ENCODE measurements at places on chromosomes 1 and 21.

- DNase-seq, result no peak
Measured at GRCh38 chr1:202349206-202349928, 868 bp downstream of the PPP1R12B start.

GRCh38 chr21:15277466-15277865, 212.7 kb upstream of the NRIP1 start:
- DNase-seq, result no peak

DNA sequence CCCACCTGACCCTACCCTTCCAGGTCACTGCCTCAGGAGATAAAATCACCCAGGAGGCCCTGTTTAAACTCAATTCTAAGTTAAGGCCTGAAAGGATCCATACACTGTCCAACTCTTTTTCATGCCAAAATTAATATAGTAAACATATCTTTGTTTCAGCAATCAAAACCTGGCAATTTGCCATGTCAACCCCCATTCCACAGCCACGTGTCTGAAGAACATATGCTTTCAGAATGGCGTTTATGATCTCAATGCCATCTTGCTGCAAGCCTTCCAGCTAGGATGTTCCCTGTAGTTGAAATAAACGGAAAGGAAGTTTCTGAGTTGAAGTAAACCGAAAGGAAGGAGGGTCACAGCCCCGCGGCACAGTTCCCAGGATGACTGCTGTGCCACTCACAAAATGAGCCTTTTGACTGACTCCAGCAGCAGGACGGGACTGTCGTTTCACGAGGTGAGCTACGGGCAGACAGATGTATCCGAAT, 472.0 kb downstream of the SMYD3 start:
- DNase-seq, result no peak

DNA sequence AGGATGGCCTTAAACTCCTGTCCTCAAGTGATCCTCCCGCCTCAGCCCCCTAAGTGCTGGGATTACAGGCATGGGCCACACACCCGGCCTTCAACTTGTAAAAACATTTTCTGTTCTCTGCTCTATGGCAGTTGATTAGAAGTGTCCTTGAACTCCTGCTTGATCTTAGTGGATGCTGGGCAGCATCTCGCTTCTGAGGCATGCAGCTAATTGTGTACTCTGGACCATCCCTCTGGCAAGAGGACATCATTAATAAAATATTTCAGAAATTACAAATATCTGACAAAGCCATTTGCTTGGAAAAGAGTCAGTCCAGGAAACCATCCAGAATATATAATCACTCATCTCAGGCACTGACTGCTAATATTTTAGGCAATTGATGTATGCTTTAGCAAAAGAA, 8.1 kb downstream of the NGF start:
- no peak for DNase-seq

DNA sequence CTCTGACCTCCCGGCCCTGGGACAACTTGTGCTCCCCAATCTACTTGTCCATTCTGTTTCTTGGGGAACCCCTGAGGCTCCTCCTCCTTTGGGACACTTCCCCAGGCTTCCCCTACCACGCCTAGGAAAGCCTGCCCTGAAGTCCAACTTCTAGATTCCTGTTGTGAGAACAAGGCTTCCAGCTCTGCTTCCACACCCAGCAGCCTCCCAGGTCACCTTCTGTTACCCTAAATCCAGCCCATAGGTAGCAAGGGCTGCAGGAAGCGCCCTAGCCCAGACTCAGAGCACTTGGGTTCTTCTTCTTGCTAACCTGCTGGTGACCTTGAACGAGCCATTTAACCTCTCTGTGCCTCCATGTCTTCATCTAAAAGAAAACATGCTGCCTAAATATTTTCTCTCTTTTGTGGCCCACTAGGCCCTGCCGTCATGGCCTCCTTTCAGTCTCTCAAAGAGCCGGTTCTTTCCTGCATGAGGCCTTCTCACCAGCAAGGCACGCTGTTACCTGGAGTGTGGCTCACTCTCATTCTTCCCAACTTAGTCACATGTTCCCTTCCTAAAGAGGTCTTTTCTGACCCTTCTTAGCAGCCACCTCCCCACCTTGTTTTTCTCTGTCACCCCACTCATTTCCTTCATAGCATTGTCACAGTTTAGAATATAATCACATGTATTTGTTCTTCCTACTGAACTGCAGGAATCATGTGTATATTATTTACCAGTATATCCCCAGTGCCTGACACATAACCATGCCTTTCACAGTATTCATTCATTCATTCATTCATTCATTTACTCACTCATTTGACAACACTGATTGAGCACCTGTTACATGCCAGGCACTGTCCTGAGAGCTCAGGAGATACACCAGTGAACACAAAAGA, 1.4 kb downstream of the CAPN2 start:
- DNase-seq, result no peak

DNA sequence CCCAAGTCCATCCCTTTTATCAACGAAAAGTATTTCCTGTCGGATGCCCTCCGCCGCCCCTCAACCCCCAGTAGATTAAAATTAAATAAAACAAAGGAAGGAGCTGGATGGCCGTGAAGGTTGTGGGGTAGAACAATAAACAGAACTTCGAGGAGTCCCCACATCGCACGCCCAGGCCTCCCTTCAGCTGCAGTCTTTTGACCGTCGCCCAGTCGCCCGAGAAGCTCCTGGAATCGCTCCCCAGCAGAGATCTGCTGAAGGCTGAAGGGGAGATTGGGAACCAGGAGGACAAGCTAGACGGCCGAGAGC, 905 bp downstream of the BARHL2 start:
- no peak for DNase-seq

GRCh38 chr1:115138271-115138670, 49.0 kb upstream of the TSPAN2 start:
- no peak for DNase-seq

GRCh38 chr1:235992868-235993267, 72.0 kb downstream of the NID1 start:
- DNase-seq, result no peak

DNA sequence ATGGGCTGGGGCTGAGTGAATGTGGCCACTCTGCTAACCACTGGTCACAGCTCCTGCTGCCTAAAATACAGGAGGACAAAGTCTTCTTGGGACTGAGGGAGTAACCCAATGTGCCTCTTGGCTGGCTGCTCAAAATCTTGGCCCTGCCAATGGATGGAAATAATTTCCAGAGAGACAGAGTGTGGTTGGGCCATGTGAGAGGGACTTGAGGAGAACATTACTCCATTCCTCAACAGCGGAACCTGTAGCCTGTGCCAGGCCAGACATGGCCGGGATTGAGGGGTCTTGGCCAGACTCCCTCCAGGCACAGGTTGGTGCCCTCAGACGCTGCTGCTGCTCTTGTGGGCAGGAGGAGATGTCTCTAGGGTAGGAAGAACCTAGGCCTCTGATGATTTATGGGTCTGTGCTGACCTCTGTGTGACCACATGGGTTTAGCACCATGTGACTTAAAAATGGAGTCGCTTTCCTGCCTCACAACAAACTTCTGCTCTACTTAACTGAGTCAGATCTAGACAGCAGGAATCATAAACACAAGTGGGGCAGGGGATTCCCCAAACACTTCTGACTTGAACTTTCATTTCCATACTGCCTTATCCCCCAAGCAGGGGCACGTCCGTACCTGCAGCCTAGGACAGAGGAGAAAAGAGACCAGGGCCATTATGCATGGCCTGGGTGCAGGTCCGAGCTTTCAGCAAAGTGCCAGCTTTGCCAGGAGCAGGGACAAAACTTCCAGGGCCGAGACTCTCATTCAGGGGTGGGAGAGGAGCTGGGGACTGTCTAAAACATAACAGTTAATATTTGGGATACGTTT, 79.2 kb downstream of the CD34 start:
- DNase-seq, result no peak

DNA sequence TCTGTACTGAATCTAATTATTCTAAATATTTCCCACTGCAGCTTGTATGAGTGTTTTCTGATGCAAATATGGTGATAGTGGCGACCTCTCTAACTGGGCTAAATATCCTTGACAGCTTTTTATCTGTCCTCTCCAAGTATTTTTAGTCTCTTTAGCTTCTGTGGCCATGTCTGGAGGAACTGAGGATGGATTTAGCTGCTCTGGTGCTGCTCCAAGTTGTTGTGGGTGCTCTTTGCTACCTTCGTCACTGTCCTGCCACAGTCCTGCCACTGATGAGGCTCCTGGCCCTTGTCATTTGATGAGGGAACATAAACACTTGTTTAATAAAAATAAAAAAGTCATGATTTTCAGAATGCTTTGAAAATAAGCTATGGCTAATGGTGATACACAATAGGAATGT, 15.9 kb downstream of the CAMTA1 start:
- DNase-seq, result no peak

GRCh38 chr1:147225193-147225730, at the start of gene FMO5:
TSS of gene FMO5 (minus strand) at chr1:147225339. CDS start at chr1:147225029, 310 bp downstream.
- DNase-seq, result no peak

DNA sequence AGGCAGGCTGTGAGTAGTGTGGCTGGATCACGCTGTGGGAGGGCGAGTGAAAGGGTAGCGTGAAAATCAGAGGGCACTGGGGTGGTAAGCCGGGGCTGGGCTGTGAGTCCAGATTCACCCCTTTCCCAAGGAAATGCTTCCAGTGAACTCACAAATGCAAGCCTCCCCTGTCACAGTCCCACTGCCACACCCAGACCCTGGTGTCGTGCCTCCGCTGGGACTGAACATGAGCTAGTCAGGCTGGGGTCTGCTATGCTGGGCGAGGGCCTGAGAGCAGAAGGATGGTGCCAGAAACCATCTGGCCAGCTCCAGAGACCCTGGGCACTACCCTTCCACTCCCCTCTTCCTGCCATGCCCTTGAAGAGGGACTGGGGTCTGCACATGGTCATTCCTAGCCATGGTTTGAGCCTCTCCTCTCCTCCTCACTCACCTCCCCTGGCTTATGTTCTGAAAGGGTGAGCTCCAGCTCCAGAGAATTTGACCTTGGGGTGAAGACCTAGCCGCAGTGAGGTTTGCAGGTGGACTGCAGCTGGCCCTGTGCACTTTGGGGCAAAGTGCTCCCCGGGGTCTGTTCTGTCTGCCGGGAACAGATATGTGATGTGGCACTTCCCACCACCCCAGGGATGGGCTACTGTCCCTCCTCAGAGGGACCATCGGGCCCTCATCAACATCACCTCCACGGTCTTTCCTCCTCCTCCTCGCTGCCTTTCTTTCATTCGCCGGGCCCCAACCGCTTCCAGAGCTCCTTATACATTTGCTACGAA, 365.6 kb downstream of the RPS6KC1 start:
- DNase-seq, result no peak

DNA sequence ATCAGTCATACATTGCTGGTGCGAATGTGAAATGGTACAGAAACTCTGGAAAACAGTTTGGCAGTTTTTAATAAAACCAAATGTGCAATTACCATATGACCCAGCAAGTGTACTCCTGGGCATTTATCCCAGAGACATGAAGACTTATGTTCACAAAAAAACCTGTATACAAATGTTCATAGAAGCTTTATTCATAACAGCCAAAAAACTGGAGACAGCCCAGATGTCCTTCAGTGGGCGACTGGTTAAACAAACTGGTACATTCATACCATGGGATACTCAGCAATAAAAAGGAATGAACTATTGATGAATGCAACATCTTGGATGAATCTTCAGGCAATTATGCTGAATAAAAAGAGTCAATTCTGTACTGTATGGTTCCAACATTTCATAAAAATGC, 97.8 kb downstream of the DTL start:
- no peak for DNase-seq

DNA sequence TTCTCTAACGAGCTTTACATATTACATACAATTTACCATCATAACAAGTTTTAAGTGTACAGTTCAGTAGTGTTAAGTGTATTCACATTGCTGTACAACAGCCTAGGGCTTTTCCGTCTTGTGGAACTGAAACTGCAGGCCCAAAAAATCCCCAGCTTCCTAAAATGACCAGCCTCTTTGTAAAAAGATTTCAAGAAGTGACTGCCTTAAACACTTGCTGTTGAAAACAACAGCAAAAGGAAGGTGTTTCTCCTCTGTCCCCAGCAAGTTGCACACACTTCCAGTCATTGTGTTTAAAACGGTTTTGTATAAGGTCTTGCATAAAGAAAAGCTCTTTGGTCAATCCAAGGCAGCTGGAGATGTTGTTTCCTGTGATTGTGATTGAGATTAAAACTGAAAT, 16.0 kb upstream of the GBP1 start:
- no peak for DNase-seq

GRCh38 chr21:45593162-45594022, 50.1 kb upstream of the PCBP3 start:
- no peak for DNase-seq
